ENCODE measurements at places on chromosomes 7 and 10. TPM values are rescaled to one million over a fixed set of nuclear protein-coding genes. Genes with fewer than 3 reads are reported as not detected.

DNA sequence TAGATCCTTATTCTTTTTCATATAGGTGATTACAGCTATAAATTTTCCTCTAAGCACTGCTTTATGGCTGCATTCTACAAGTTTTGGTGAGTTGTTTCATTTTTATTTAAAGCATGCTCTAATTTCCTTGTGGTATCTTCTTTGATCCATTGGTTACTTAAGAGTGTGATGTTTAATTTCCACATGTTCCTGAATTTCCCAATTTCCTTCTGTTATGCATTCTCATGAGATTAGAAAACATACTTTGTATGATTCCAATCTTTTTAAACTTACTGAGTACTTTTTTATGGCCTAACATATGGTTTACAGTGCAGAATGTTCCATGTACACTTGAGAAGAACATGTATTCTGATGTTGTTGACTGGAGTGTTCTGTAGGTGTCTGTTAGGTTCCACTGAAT lies 53.4 kb downstream of the MYL10 start:
- no peak overlapping the region for H3K27ac ChIP-seq
- H3K36me3 ChIP-seq, result no peaks in the 10 kb centered on the region
- no peaks in the 10 kb centered on the region for H3K4me1 ChIP-seq
- H3K27me3 ChIP-seq, result no peaks in the 10 kb centered on the region

DNA sequence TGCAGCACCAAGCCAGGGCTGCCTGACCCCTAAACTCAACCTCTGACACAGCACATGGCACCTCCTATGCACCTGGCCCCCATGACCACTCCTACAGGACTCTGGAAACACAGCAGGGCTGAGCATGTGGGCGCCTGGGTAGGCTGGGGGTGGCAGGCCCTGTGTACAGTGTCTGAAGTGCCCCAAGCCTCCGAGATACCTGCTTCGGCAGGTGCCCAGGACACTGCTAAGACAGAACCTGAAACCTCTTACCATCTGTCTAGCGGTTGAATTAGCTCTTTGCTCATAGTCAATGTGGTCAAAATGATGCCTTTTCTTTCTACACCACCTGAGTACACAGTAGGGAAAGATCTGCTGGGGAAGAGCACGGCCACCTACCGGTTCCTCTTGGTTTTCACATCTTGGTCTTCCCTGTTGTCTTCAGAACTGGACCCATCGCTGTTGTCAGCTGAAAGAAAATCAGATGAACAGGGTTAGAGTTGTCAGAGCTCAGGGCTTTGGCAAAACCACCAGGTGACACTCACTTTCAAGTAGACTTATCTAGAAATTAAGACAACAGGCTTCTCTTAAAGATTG lies 177.4 kb downstream of the TCERG1L start:
- no peaks in the 10 kb centered on the region for H3K27me3 ChIP-seq
- DNase-seq, result no peak
- no peaks in the 10 kb centered on the region for H3K36me3 ChIP-seq
- H3K4me3 ChIP-seq, result no peak overlapping the region

- no peaks in the 10 kb centered on the region for H3K4me1 ChIP-seq
- peak; percentile 4 for DNase-seq
- H3K27ac ChIP-seq, result no peak overlapping the region
- H3K27me3 ChIP-seq, result no peaks in the 10 kb centered on the region
- H3K4me3 ChIP-seq, result no peak overlapping the region
- H3K36me3 ChIP-seq, result no peaks in the 10 kb centered on the region
These were observed 596.6 kb downstream of the GRM8 start for GRCh38 chr7:126656165-126656564.

- H3K36me3 ChIP-seq, result no peaks in the 10 kb centered on the region
- H3K4me3 ChIP-seq, result no peak overlapping the region
- H3K4me1 ChIP-seq, result peaks cover 15% of the 10 kb centered on the region
These were observed 104.0 kb downstream of the SLIT1 start for GRCh38 chr10:97081621-97082235.

DNA sequence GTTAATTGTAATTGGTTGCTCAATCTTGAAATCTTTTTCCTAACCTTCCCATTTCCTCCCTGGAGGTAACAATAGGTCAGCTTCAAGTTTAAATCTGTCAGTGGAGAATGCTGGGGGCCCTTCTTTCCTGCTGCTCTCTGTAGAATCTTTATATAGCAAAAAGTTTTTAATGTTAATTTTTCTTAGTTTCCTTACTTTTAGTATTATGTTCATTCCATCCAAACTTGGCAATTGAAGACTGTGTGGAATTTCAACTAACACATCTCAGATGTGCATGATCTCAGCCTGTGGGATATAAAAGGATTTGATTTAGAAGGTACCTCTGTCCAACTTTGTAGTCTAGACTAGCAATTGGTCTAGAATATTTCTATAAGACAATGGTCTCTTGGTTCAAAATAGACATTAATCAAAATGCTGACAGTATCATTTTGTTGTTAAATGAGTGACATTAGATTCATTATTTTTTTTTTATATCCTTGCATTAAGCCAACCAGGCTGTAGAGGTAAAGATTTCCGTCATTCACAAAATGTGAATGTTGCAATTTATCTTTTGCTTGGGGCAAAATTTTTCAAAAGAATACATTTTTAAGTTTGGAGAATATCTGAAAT lies 100.4 kb upstream of the SEMA3A start:
- no peak overlapping the region for H3K4me3 ChIP-seq
- no peak overlapping the region for H3K27ac ChIP-seq
- no peak for DNase-seq
- no peaks in the 10 kb centered on the region for H3K27me3 ChIP-seq

STEAP2 gene
- total RNA-seq, result 3.0 TPM

NUTM2D gene
- 3.4 TPM for total RNA-seq

PTF1A gene
- total RNA-seq, result not detected

ASIC3 gene
- 1.6 TPM for total RNA-seq

C10orf71 gene
- total RNA-seq, result not detected

AGBL3 gene
- 2.1 TPM for total RNA-seq

JCAD gene
- 1.3 TPM for total RNA-seq

DNAJC9 gene
- 58.0 TPM for total RNA-seq

CTTNBP2 gene
- 17.4 TPM for total RNA-seq

All from neural progenitor cell (in vitro differentiated cells).